Muscle of leg (tissue), 16 donors: ENCODE measurements at places on chromosomes 11 and 22. TPM values are rescaled to one million over a fixed set of nuclear protein-coding genes. Genes with fewer than 3 reads are reported as not detected.
A peak's percentile ranks its signal among the peaks of the same experiment; 100 is the strongest.

KCNJ1 gene
- total RNA-seq, result 0.18 TPM

GRCh38 chr11:128653801-128654231 lies 40.1 kb upstream of the FLI1 start:
- peak; percentile 70 for DNase-seq

- no peak for DNase-seq
Measured at GRCh38 chr11:105861225-105861624, 160.8 kb downstream of the MSANTD4 start.

SYT7 gene
- 0.93 TPM for total RNA-seq

- peak; percentile 50 for DNase-seq
Measured at GRCh38 chr11:82986446-82986845, 84.9 kb downstream of the DDIAS start.

- no peak for DNase-seq
Measured at GRCh38 chr11:128492461-128492860, 94.9 kb downstream of the ETS1 start.

SYTL2 gene
- total RNA-seq, result 65.7 TPM

TENM4 gene
- 11.8 TPM for total RNA-seq

OR52W1 gene
- total RNA-seq, result not detected

DNA sequence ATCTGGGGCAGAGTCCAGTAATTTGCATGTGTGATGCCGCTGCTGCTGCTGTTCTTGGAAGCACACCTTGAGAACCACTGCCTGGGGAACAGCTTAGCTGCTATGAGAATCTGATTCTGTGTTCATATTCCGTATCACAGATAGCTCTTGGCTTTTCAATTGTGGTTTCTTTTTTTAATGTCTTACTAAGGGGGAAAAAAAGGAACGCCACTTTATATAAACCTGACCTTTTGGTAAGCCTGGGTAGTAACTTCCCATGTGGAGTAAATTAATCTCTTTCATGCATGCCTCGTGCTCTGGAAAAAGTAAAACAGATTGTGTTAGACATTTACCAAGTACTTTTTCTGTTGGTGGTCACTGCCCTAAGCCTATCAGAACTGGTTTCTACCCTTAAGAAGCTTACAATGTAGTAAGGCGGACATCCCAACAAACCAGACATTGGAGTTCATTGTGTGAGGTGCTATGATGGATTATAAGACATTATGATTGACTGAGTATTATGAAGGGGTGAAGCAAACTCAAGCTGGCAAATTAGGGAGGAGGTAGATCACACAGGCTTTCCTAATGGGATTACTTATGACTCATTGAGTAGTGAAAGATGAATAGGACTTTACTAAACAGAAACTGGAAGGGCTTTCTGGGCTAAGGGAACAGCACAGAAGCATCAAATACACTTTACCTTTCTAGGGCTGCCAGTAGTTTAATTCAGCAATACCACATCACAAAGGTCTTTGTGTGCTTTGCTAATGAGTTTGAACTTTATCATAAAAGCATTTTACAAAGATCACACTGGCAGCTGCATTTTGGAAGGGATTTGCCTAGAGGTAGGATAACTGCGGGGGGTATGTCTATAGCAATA lies 64.7 kb downstream of the MAML2 start:
- peak; percentile 81 for DNase-seq

GRCh38 chr22:22037229-22037628 lies 54.6 kb upstream of the TOP3B start:
- peak; percentile 15 for DNase-seq

GRCh38 chr11:102471474-102471873 lies 18.9 kb upstream of the TMEM123 start:
- no peak for DNase-seq

DNA sequence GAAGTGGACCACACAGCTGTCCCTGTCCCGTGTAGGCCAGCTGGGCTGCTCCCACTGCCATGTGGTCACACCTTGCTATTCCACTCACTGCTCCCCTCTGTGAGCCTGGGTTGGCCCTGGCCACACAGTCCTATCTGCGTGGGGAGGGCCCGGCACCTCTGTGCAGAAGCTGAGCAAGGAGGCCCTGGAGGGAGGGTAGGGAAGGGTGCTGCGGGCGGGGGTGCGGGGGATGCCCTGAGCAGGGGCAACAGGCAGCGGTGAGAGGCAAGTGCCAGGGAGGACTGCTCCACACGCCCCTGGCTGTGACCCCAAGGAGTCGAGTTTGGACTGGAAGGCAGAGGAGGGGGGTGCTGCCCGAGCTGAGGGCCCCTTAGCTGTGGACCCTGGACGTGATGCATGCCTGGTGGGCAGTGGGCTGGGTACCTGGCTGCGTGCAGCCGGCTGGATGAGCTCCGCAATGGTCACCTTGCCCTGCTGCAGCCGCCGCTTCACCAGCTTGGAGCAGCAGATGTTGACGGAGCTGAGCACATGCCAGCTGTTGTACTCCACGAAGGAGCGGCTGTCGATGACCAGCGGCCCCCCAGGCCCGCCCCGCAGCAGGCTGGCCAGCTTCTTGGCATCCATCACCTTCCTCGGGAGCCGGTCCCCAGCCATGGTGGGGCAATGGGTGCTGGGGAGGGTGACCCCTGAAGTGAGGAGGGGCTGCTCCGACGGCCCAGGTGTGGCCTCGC lies 6.7 kb downstream of the DUSP8 start:
- DNase-seq, result peak; percentile 11

GRCh38 chr11:82676483-82677094 lies 57.1 kb downstream of the FAM181B start:
- no peak for DNase-seq

- DNase-seq, result no peak
Measured at GRCh38 chr11:85094795-85095194, 532.3 kb downstream of the DLG2 start.

DNA sequence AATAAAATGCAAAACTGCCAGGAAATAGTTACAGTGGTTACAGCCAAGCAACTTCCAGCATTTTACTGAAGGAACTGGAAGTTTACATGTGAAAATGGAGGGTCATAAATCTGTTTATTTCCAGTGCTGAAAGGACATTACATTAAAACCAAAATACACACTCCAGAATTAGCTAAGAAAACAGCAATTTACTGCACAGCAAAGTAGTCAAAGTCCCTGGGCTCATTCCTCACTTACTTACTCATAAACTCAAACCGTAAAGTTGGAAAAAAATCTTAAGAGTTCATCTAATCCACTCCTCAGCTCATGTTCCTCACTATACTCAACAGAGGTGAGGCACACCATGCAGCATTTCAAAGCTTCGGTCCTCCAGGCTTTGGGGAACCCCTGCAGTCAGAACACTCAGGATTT lies 17.4 kb downstream of the CTSC start:
- DNase-seq, result peak; percentile 96

ZP1 gene
- total RNA-seq, result not detected

- no peak for DNase-seq
Measured at GRCh38 chr22:49528420-49528720, 299.3 kb downstream of the BRD1 start.

GRCh38 chr11:118170882-118171268 lies 5.6 kb downstream of the SCN2B start:
- DNase-seq, result peak; percentile 29

DNA sequence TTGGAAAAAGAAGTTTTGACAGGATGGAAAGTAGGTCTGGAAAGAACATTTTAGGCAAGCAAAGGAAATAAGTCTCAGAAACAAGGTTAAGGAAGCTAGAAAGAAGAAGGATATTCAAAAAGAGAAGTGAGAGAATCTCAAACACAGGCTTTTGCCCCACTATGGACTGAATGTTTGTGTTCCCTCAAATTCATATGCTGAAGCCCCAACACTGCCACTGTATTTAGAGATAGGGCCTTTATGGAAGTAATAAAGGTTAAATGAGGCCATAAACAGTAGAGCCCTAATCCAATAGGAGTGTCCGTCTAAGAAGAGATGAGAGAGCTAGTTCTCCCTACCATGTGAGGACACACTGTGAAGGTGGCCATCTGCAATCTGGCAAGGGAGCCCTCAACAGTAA lies 20.6 kb upstream of the RPS13 start:
- peak; percentile 12 for DNase-seq

TPP1 gene
- 17.1 TPM for total RNA-seq

DNA sequence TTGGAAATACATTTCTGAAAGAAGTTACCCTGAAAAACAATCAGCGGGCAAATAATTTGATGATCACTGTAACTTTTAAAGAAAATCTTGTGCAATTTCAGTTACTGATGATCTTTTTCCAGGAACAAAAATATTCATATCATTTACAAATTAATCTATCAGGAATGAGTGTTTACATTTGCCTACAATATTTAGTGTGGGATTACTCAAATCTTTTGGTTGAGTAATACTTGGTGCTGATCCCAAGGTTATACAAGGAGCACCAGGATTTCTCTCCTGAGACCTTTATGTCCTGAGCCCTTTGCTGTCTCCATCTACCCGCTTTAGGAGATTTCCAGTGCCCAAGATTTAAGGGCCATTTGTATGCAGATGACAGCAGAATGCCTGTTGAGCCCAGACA lies 116.1 kb downstream of the ATXN10 start:
- no peak for DNase-seq

DNA sequence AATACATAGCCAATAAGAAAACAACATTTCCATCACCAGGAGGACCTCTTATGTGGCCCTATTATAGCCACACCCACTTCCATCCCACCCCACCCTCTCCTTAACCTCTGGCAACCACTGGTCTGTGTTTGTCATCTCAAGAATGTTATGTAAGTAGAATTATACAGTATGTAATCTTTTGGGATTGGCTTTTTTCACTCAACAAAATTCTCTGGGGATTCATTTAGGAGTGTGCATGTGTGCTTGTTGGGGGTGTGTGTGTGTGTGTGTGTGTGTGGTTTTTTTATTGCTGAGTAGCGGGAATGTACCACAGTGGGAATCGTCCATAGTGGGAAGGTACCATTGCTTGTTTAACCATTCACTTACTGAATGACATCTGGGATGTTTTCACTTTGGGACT lies 5.2 kb downstream of the KCNJ5 start:
- no peak for DNase-seq

GRCh38 chr11:35436581-35437250 lies 17.4 kb upstream of the SLC1A2 start:
- no peak for DNase-seq

OR4A16 gene
- not detected for total RNA-seq

SHANK2 gene
- 1.1 TPM for total RNA-seq

DNA sequence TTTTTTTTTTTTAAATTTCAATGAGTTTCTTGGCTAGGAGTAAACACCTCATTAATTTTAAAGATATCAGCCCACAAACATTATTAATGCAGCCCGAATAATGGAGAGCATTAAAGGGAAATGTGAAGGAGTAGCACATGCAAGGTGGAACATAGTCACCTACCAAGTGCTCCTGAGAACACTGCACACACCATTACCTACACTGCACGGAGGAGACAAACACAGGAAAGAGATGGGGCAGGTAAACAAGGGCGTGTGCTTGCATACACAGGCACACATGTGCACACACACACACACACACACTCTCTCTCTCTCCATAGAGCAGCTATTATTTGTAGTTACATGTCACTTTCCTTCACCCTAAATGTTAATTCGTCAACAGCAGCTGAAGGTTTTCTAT lies 30.2 kb downstream of the HTR3B start:
- DNase-seq, result no peak

GRCh38 chr11:119236490-119236889 lies 30.4 kb downstream of the CBL start:
- DNase-seq, result no peak

DNA sequence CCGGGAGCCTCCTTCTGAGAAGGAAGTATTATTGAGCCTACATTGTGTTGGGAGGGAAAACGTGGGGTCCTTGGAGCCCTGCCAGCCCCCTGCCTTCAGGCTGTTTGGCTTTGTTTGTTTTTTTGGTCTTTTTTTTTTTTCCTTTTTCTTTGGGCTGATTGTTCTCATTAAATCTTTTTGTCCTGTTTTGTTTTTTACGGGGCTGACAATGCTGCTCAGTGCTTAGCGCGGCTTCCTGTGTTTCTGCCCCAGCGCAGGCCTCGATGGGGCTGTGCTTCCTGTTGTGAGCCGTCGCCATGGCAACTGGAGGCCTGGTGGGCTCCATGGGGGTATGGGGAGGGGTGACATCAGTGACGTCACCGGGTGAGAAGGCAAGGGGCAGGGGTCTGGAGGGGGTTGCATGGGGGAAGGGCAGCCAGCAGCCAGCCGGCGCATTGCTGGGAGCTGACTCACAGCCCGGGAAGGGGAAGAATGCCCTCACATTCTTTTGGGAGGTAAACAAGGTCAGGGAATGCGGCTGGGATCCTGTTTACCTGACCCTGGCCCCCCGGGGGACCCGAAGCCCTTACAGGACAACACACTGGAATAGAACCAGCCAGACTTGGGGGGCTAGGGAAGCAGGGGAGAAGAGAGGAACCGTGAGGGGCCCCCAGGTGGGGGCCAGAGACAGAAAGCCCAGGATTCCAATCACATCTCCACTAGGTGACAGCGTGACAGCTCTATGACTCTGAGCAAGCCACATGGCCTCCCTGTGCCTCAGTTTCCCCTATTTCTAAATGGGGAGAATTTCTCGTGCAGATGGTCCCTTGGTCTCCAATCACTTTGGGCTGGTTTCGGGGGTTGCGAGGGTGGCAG lies 22.2 kb upstream of the CBX7 start:
- peak; percentile 89 for DNase-seq

- peak; percentile 76 for DNase-seq
Measured at GRCh38 chr11:9137293-9138132, 46.1 kb upstream of the SCUBE2 start.

- peak; percentile 72 for DNase-seq
Measured at GRCh38 chr11:33160136-33160535, 1.1 kb downstream of the CSTF3 start.

DNA sequence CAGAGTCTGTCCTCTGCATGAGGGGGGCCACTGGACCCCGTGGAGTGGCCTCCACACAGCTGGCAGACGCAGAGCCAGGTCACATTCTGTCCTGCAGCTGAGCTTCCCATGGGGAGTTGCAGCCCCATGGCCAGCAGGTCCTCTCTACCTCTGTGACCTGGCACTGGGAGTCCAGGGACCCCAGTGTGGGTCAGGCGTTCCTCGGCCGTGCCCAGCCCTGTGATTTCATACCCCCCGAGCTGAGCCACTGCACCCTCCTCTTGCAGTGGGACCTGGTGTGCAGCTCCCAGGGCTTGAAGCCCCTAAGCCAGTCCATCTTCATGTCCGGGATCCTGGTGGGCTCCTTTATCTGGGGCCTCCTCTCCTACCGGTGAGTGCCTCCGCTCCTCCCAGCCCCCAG lies 32.2 kb upstream of the SLC22A12 start:
- DNase-seq, result no peak

TTC28 gene
- 30.1 TPM for total RNA-seq

GRCh38 chr11:127644366-127644765 lies 643.8 kb upstream of the KIRREL3 start:
- no peak for DNase-seq

SLC37A2 gene
- 2.6 TPM for total RNA-seq

- DNase-seq, result no peak
Measured at GRCh38 chr22:46813816-46814597, 51.6 kb downstream of the TBC1D22A start.

- peak; percentile 76 for DNase-seq
Measured at GRCh38 chr22:44730022-44730393, 22.4 kb upstream of the ARHGAP8 start.

DNA sequence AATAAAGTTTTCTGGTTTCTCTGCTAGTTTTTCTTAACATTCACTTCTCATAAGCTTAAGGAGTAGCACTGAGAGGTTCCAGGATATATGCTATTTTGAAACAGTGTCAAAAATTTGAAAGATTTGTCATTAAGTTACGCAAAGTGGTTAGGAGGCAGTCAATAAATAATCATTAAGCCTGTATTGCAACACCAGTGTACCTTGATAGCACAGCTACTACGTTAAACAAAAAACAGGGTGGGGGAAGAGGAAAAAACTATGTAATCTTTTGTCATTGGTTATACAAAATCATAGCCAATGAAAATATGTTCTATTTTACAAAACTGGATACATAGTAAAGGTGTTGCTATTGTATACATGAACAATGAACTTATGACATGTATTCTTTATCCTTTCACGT lies 30.4 kb upstream of the PITPNB start:
- no peak for DNase-seq
